SJSA1 (cell line): ENCODE measurements at places on chromosomes 1 and 21. TPM values are rescaled to one million over a fixed set of nuclear protein-coding genes. Genes with fewer than 3 reads are reported as not detected.

DNA sequence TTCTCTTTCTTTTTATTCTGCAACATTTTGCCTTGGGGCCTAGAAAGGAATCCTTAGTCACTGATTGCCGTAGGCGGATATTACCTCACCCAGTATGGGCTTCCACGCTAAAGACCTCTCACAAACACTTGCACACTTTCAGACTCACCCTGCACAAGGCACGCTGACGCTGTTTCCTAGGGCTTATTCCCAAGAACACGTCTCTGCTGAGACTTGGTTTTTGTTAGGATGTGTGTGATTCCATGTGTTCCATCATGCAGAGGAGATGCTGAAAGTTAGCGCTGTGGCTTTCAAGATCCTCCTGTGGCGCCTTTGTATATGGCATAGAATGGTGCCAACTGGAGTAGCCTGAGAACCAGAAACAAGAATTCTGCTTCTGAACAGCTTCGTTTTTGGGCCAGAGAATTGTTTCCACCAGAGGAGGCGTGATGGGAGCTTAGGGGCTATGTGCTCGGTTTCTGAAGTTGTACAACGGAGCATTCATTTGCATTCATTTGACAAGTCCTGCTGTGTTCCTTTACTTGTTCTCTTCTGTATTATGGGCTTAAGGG lies 297.0 kb downstream of the DISC1 start:
- no peak for DNase-seq

Gene PCBP3
- total RNA-seq, result 15.2 and 29.4 TPM in 2 replicates

GRCh38 chr1:100528871-100529270 lies 9.1 kb upstream of the GPR88 start:
- DNase-seq, result no peak

- DNase-seq, result peak; percentile 43
Observed at GRCh38 chr1:90721210-90722194, 4.4 kb upstream of the BARHL2 start.

Gene PARS2
- 2.6 and 4.6 TPM in 2 replicates for total RNA-seq

- no peak for DNase-seq
Observed at GRCh38 chr1:2226525-2227345, 1.4 kb upstream of the SKI start.

Gene NEK2
- total RNA-seq, result 61.4 and 75.1 TPM in 2 replicates

Gene MROH9
- not detected in 2 replicates for total RNA-seq

GRCh38 chr1:171742577-171742922 lies 685 bp upstream of the VAMP4 start:
- peak; percentile 58 for DNase-seq

DNA sequence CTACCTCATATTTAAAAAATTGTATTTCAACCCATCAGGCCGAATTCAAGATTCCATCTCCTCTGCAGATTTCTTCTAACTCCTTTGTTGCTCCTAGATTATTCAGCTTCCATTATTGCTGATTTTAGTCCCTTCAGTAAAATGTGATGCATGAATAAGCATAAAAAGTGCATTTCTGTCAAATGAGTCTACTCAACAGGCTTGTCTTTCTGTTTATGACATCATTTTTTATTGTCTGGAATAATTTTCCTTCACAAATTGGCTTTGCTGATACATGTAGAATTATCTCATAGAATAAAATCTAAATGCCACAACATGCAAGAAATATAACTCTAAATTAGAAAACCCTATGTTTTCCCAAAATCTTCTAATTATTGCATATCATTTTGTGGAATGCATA lies 1.6 kb upstream of the OR2M5 start:
- no peak for DNase-seq

DNA sequence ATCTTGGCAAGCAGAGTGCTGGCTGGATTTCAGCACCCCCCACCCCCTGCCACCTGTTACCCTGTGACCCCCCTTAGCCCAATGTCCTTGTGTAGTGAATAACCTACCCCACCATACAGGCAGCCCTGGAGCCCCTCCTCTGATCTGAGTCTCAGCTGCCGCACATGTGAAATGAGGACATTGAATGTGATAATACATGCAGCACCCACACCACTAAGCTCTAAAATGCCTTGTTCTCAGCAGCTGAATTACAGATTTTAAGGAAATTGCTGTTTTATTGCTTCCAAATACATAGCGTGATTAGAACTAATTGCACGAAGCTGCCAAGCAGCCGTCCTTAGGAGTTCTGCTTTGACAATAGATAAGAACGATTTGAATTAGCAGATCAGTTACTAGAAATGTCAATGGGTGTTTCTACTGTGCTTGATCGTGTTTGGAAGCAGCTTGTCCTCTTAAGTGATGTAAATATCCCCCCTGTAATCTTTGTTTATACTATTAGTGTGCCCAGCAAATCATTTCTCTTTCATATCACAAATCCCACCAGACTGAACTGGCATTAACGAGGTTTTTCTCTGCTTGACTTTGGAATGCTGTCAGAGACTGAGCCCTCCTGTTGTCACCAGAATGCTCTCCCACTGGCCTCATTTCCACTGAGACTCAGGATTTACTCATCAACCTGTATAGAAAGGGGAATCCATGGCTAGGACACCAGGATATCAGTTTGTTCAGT lies 4.9 kb downstream of the SLAMF8 start:
- no peak for DNase-seq

DNA sequence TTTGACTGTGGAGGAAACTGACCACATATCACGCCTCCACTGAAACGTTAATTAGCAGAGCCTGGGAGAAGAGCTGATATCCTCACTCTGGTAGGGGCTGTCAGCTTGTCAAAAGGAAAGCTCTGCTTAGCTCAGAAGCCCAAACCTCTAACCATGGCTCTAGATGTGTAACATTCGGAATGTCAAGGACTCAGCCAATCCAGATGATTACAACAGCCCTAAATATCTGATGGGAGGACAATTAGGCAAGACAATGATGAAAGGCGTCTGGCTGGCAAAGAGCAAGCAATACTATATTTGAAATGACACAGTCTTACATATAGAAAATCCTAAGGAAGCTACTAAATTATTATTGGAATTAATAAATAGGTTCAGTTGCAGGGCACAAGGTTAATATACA lies 45.7 kb upstream of the COX20 start:
- DNase-seq, result no peak

DNA sequence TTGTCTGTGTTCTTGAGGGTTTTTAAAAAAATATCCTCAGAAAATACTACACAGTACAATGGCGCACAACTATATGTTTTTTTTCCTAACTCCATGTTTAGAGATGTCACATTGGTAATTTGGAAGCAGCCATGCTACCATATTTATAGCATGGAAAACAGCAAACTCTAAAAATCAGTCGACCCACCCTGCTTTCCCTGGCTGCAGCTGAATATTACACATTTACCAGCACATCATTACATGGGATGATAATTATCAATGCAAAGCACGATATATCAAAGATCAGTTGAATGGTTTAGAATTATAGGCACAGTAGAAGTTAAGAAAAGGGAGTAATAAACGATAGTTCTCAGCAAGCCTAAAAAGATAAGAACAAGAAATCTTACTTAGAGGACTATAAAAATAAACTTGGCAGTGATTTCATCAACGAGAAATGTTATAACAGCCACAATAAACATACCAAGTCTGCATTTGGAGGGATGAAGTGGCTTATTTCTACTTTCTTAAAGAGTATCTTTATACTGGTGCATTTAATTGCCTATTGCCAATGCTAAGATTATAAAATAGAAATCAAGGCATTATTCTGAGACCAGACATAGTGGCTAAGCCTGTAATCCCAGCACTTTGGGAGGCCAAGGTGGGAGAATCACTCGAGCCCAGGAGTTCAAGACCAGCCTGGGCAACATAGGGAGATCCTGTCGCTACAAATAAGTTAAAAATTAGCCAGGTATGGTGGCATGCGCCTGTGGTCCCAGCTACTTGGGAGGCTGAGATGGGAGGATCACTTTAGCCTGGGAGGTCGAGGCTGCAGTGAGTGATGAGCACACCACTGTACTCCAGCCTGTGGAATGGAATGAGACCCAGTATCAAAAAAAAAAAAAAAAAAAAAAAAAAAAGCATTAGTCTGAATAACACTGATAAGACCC lies 43.4 kb downstream of the WDR64 start:
- peak; percentile 50 for DNase-seq

DNA sequence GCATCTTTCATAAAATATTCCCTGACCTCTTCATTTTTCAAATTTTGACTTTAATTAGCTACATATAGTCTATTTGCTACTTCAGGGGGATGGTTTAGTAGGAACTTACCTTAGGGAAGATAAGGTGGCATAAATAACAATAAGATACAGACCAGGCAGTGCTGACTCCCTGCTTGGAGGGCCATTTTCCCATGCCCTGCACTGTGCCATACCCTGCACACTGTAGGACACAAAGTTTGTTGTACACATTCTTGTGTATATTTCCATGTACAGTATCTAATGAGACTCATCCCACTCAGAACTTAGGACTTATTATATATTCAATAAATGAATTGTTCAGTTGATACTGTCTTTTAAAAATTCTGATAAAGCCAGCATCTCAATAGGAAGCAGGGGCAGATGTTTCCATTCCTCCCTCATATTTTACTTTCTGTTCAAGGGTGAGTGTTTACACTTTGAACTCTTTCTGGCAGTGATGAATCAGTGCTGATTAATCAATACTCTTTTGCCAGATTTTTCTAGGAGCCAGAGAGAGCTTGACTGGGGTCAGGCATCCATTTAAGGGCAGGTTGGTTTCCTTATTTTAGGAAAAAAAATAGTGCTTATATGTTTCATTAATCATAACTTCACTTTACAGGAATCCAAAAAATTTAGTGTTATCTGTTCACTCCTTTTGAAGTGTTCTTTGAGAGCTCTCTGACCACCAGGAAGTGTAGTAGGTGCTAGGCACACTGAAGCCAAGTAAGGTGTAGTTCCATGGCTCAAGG lies 30.6 kb downstream of the MPZL1 start:
- DNase-seq, result no peak

DNA sequence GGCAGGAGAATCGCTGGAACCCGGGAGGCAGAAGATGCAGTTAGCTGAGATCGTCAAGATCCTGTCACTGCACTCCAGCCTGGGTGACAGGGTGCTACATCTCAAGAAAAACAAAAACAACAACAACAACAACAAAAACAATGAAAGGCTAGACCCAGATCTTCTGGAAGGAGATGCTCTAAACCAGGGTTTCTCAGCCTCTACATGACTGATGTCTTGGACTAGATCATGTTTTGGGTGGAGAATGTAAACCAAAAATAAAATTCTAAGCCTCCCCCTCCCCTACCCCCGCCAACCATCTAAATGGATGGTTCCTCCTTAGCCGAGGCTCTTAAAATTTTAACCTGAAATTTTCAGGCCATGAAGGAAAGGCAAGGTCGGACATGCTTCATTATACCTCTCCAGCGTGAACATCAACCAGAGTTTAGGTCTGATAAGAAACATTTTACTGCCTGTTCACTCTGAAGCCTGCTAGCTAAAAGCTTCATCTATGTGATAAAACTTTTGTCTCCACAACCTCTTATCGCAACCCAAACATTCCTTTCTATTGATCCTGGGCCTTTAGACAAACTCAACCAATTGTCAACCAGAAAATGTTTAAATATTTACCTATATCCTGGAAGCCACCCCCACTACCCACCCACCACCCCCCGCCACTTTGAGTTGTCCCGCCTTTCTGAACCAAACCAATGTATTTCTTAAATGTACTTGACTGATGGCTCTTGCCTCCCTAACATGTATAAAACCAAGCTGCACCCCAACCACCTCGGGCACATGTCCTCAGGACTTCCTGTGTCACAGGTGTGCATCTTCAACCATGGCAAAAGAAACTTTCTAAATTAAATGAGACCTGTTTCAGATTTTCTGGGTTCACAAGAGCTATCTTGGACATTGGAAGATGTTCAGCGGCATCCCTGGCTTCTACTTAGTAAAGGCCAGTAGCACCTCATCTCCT lies 1.9 kb upstream of the CAPN2 start:
- DNase-seq, result no peak

DNA sequence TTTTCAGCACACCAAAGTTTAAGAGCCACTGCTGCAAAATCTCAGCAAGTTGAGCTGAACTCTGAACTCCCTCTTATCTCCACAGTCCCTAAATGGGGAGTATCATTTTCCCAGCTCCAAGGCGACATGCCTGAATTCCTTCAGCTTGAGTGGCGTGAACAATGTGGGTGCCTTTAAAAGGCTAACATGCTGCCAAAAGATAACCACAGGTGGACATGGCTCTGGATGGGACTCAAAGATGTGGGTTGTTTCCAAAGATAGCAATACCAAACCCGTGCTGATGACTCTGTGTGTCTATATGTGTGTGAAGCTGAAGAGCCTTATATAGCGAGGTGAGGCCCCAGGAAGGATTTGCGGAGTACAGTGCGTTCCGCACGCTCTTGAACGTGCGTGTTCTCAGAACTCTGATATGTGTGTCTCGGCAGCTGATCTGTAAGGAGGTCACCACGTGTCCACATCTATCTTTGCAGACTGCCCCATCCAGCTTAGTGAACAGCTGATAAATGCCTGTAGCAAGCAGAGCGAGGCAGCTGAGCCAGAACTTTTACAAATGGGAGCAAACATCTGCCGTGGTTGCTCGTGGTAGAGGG lies 189.2 kb downstream of the DYRK1A start:
- DNase-seq, result no peak

Gene ZSCAN20
- total RNA-seq, result 5.3 and 8.5 TPM in 2 replicates

DNA sequence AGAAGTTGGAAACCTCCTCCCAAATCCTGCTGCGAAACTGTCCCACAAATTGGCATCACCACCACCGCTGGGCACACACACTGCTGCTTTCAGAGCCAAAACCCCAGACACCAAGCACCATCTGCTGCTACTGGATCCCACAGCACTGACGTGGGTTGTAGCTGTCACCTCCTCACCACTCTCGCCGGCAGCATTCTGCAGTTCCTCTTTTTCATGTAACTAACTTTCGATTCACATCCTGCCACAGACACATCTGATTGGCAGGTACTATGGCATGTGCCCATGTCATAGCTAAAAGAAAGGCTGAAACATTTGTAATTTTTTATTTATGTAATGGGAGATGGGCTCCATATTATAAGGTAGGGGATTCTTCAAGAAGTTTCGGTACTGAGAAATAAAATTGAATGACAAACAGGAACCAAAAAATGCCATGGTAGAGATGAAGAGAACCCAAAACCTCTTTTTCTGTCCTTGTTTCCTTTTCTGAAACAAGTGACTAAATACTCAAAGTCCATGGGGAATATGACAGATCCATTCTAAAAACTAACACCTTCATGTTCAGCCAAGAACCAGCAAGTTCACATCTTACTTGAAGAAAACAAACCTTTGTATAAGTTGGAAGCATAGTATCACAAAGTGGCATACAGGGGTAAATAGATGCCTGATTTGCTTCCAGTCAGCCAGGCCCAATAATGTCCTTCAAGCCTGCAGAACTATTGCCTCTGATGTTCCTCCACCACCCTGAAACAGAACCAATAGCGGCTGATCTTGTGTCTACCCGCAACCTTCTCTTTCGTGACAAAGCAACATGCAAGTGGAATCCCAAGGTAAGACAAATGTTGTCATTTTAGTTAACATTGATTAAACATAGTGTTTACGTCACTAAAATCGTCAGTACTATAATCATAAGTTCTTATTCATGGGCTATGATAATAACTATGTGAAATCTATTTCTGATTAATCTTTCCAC lies 26.6 kb upstream of the RGS13 start:
- no peak for DNase-seq

Gene DTL
- total RNA-seq, result 36.7 and 59.4 TPM in 2 replicates

- no peak for DNase-seq
Observed at GRCh38 chr1:78511334-78511733, 20.6 kb downstream of the PTGFR start.
